ENCODE measurements at places on chromosomes 1 and 21. TPM values are rescaled to one million over a fixed set of nuclear protein-coding genes. Genes with fewer than 3 reads are reported as not detected.

The OR1C1 gene
- total RNA-seq, result not detected

The VSIG8 gene
- not detected for total RNA-seq

The KRTAP12-2 gene
- not detected for total RNA-seq

DNA sequence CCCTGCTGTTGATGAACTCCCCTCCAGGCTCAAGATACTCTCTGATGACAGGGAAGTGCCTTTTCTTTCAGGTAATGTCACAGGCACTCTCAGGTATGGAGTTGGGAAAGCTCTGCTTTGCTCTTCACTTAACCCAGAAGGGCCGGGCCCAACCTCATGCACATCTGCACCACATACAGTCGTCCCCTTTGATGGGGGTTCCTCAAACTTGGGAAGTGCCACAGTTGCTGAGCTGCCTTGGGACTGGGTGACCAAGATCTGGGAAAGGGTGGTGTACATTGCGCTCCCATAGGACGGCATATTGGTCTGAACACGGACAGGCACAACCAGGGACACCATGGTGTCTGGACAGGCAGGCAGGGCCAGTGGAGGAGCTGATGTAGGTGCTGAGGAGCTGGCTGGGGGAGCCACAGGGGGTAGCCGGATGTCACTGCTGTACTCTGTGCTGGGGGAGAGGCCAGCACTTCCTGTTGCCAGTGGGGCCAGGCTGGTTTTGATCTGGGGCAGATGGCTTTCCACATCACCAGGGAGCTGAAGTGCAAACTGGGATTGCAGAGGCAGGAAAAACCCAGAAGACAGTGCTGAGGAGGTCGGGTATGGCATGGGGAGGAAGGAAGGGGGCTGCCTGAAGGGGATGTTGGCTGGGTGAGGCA, 96.2 kb upstream of the EDN2 start:
- DNase-seq, result no peak

DNA sequence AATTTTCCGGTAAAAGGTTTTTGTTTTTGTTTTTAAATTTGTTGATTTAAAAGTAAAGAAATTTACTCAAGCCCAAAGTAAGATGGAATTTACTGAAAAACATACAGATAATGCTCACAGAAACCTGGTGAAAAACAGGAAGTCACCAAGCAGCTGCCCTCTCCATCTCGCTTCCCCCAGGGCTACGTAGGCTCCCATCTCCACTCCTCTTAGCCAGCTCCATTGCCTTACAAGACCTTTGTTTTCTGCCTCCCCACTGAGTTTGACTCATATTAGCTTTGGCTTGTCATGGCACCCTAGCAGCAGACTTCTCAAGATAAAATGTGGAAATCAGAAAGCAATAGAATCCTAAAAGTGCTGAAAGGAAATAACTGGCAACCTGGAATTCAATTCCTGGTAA, 57.9 kb downstream of the PHTF1 start:
- no peak for DNase-seq

The KIF26B gene
- 0.39 TPM for total RNA-seq

DNA sequence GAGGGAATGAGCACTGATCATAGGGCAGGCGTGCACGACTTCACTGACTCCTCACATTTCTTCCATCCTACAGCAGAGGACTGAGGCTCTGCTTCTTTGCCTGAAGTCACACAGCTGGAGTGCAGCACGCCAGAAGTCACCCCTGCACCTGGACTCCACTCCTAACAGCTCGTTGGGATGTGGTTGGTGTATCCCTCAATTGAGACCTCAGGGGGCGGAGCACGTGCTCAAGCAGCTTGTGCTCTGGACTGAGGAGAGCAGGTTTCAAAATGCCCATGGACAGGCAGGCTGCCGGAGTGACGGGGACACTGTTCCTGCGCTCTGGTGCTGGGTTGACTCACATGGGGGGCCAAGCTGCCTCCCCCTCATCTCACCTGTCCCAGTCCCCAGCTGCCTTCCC, 13.9 kb downstream of the CHIT1 start:
- DNase-seq, result no peak

The CLCA4 gene
- 2,522 TPM for total RNA-seq

- no peak for DNase-seq
Observed at GRCh38 chr1:246293366-246294121, 213.5 kb downstream of the SMYD3 start.
